Islet precursor cell (in vitro differentiated cells): ENCODE measurements at places on chromosomes 5 and 9.

GRCh38 chr5:131610198-131611063 lies 24.6 kb downstream of the RAPGEF6 start:
- peak; percentile 78 for DNase-seq

GRCh38 chr5:33764786-33765185 lies 127.0 kb downstream of the ADAMTS12 start:
- no peak for DNase-seq

- no peak for DNase-seq
These were observed 60.9 kb upstream of the GLRX start for GRCh38 chr5:95883185-95884016.

DNA sequence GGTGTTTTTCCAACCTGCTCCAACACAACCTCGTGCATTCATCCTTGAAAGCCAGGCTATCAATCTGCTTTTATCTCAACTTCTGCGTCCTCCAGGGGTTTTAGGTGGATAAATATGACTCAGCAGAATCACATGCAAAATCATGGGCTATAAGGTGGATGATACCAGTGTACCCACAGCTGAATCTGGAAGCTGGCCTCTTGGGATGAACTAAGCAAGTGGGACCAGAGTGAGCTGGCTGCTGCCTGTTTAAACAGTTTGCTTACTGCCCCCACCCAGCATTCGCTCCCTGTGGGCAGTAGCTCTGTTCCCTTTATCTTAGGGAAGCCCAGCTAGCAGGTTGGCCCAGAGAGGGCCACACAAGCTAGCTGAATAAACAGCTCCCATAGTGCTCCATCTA lies 194.0 kb downstream of the CRB2 start:
- no peak for DNase-seq

DNA sequence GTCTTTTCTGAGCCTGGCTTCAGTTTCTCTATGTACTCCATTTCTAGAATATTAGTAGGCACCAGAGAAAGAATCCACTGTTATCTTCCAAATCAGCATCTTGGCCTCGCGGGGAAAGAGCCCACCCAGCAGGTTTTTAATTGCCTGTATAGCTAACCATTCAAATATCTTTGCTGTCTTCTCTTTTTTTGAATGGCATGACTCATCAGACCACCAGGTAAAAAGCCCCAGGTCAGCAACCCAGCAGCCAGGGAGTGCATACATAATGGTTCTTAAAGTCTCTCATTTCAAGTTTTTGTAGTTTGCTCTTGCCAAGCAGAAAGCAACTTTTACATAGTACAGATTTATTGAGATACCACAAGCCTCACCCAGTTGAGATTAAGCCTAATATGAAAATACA lies 50.7 kb downstream of the TMEM167A start:
- peak; percentile 93 for DNase-seq

DNA sequence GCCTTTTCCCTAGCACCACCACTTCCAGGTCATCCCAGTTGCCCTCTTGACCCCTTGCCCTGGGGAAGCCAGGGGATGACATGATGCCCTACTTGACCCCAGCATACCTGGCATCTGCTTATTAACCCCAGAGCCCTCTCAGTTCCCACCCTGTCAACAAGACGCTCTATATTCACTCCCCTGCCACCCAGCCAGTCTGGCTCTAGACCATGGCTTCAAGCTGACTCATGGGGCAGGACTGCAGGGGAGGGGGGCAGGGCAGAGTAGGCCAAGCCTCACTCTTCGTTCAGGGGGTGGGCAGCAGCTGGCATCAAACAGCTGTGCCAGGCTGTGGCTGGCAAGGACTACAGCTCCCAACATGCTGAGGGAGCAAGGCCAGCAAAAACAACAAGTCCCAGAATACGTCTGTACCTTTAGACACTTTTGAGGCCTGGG lies 5.3 kb downstream of the ATOSB start:
- peak; percentile 72 for DNase-seq

- DNase-seq, result no peak
These were observed 57.9 kb upstream of the IER5L start for GRCh38 chr9:129235931-129236331.

DNA sequence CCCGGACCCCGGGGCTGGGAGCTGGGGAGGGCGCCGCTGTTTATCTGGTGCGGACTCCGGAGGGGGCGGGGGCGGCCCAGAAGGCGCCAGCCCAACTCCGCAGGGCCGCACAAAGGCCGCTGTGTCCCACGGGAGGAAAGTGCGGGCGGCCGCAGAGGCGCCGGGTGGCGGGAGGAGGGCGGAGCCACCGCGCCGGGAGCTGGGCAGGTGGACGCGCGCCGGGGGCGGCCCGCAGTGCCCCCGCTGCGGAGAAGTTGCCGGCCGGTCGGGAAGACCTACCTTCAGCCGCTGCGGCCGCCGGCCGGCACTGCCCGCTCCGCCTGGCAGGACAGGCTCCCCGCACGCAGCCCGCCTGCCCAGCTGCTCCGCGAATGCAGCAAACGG lies 43.6 kb downstream of the NACC2 start:
- peak; percentile 80 for DNase-seq

DNA sequence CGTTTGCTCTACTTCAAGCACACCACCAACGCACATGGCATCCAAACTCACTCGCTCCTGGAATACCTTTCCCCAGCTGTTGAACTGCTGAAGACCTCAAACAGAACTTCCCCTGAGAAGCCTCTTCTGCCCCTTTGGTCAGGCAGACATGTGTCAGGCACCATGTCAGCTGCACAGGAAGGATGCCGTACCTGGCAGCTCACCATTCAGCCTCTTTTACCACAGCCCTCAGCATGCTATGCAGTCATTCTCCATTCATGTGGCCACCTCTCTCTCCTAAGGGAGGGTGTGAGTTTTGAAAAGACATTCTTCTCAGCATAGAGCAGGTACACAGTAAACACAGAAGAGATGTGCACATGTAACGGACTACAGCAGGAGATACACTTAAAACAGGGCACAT lies 14.2 kb downstream of the IL4 start:
- no peak for DNase-seq
